ENCODE measurements at places on chromosomes 2 and 18. TPM values are rescaled to one million over a fixed set of nuclear protein-coding genes. Genes with fewer than 3 reads are reported as not detected.

DNA sequence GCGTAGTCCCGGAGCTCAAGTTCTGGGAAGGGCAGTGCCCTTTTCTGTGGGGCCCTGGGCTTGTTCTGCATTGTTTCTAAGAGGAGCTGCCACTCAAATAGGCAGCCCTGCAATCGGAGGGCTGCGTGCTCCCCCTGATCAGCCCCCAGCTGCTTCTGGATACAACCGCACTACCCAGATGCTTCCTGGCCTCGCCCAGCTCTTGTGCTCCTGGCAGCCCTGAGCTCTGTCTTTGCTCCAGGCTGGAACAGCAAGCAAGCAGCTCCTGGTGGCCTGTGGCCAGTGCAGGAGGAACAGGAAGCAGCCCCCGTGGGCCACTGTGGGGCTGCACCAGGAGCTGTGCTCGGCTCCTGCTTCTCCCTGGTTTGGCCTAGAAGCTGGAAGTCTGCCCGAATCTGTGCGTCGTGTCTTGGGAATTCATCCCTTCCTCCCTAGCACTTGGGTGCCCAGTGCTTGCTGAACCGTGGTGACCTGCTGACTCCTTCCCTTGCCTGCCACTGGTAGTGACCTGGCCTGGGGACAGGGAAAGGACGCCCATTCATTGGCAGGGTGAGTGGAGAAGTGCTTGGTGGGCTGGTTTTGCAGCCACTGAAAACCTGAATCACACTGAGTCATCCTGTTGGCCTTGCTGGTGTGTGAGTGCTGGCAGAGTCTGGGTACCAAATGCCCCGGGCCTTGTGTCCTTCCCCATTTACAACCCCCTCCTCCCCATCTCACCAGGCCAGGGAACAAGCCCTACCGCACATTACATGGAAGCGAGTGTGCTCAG is 27.3 kb upstream of the NTSR2 start:
- no peak for DNase-seq

- no peak for DNase-seq
These were observed 1614.1 kb upstream of the TMEFF2 start for GRCh38 chr2:193808877-193809276.

- DNase-seq: no peak
These were observed 1.3 kb upstream of the SCTR start for GRCh38 chr2:119525614-119526013.

GRCh38 chr18:48547531-48547981 is 8.7 kb downstream of the CTIF start:
- no peak for DNase-seq

DNA sequence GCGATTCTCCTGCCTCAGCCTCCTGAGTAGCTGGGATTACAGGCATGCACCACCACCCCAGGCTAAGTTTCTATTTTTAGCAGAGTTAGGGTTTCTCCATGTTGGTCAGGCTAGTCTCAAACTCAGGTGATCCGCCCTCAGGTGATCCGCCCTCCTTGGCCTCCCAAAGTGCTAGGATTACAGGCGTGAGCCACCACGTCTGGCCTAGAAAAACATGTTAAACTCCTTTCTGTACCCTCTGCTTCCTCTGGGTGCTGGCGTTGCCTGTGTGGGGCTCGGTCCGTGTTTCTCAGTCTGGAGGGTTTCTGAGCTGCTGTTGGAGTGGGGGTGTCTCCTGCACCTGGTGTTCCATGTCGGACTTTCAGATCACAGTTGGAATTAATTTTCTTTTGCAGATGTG is 17.9 kb downstream of the LDLRAD4 start:
- DNase-seq: no peak

DNA sequence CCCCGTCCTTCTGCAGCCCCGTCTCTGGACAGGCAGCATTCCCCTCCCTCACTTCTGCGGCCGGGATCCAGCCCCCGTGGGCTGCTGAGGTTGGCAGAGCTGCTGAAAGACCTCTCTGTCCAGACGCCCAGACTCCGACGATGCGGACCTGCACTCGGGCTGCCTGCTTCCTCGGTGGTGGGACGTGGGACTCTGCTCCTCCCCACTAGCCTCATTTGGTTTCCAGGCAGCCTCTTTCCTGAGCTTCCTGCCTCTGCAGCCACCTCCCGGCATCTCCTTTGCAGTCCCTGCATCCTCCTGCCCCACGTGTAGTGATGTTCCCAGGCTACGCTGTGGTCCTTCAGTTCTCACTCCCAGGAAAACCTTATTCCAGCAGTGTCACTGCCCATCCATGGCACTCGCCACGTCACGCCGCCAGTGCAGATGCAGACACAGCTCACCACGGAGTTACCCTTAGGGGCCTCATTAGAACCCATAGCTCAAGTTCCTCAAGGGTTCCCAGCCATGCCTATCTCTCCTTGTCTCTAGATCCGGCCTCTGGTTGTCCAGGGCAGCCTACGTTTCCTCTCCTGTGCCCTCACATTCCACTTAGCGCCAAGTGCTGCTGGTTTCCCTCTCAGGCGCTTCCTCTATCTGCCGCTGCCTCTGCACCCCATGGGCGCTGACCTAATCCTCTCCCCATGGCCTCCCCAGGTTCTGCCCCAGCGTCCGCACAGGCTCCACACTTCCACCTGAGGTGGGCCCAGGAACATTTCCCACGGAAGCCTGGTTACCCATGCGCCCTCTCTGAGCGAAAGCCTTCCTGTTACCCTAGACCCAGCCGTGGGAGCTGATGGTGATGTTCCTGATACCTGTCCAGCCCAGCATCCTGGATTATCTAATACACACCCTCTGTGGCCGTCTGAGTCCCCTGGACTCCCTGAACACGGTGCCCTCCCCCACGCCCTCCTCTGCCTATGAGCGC is 318.3 kb upstream of the MYT1L start:
- DNase-seq: no peak

- peak; percentile 87 for DNase-seq
These were observed 125.4 kb upstream of the RNF152 start for GRCh38 chr18:62018034-62018758.

DNA sequence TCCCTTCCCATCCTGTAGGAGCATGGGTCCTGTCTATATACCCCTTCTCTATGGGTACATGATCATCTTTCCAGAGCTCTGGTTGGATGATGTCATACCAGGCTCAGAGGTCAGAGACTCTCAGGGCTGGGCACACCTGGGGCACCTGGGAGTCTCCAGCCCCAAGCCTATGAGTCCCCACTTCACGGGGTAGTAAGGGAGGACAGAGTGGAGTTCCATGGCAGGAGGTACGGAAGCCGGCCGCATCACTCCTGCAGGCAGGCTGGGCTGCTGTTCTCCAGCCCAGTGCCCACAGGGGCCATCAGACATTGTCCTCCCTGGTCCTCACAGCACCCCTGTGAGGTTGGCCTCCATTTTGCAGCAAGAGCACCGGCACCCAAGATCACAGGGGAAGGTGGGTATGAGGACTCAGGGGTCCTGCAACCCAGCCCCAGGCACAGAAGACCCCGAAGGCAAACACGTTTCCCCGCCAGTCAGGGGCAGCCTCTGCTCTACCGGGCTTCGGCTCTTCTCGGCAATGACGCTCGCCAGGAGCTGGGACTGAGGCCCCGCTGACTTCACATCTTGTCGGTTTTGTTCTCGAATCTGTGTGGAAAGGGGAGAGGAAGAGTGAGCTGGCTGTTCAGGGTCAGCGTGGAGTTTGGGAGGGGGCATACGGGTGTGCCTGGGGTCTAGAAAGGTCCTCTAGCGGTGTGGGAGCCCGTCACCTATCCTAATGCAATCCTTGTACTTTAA is 91.5 kb downstream of the ADD2 start:
- DNase-seq: no peak

DNA sequence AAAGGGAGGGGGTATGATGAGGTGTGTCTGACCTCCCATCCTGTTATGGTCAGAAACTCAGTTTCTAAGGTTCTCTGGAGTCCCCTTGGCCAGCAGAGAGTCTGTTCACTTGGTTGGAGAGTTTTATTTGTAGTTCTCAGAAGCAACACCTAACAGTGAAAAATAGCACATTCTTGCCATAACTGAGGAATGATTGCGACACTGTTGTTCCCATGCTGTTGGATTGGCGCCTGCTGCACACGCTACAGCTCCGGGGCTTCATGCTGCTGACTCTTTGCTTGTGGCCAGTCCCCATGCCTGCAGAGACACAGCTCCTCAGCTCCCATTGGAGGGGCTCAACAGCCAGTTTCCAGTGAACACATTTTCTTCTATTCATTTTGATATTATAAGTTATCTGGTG is 42.1 kb downstream of the TPGS2 start:
- DNase-seq: no peak

DNA sequence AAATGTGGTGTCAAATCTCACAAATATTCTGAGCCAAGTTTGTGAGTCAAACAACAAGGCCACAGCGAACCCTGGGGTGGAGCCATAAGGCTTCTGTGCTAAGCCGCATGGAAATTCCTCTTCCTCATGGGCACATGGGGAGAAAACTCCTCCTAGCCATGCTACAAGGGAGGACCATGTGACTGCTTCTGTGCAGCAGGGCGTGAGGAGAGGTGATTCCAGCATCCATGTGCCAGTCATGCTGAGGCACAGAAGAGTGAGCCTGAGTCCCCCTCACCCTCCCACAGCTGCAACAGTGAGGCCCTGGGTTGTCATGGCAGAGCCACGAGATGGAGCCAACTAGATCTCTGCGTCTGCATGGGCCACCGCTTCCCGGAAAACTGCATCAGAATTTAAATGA is 488.8 kb upstream of the RAB6C start:
- DNase-seq: no peak

DNA sequence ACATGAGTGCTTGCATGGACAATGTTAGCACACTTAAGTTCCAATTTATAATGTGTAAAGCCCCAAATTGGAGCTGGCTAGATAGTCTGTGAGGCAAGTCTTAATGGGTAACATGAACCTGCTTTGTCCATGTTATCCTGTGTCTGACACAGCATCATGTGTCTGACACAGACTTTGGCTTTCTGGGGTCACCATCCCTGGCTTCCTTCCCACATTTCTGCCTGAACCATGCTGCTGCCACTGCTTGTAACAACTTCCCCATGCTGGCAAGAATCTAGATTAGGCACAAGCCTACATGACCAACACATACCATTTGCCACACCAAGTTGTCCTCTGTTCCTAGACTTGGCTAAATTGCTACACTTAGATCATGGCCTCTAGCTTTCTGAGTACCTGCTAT is 49.8 kb upstream of the ZBTB7C start:
- no peak for DNase-seq

DNA sequence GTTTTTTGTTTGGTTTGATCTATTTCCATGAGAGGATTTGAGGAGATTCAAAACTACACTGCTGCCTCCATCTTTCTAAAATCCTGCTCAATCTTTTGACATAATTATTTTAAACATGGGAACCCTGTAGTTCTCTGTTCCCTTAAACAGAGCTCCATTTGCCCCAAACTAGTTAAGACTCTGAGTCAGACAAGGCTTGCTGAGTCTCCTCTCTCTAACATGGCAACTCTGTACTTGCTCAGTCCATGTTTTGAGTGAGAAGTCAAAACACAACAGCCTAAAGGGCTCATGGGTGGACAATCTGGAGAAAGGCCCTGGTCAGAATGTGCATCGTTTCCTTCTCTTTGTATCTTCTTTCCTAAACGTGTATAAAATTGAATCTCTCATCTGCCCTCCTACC is 7.1 kb upstream of the STAMBP start:
- DNase-seq: no peak

DNA sequence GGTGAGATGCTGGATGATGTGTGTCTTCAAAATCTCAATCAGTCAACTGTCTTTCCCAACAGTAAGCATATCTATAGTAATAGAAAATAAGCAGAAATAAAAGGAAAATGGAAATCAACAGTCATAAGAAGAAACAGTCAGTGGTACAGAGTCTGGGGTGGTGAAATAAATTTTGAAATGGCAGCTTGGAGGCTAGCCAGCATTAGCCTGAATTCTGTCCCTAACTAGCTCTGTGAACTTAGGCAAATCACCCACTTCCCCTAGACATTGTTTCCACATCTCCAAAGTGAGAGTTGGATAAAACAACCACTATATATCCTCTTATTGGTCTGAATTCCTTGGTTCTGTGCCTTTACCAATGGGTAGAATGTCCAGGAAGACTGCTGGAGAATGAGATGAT is 189.7 kb upstream of the REV1 start:
- no peak for DNase-seq

DNA sequence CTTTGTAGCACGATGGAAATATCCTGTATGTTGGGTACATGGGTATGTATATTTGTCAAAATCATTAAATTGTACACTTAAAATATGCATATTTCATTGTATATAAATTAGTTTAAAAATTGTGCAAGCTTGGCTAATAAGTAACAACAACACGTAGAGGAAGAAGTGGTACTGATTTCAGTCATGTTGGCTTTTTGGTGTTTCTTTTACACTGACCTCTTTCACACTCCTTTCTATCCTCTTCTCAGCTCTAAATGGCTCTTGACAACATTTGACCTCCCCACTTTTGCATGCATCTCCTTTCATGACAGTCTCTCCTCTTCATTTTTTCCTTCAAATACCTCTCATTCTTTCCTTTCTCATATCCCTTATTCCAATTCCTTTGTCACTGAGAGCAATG is 801.4 kb upstream of the ZEB2 start:
- no peak for DNase-seq

DNA sequence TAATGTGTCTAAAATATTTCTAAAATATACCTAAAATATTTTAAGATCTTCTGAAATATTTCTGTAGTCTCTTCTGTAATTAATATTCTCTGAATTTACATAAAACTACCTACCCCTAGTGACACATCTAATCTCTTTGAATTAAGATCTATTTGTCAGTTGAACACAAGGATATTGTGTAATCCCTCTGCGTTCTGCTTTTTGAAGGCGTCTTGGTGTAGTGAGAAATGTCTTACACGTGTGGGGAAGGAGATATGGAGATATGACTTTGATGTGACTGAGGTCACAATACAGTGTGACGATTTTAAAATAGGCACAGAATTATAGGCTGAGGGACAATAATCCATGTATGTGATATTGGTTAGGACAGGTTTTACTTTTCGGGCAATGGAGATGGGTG is 79.8 kb downstream of the DOK6 start:
- DNase-seq: no peak

DNA sequence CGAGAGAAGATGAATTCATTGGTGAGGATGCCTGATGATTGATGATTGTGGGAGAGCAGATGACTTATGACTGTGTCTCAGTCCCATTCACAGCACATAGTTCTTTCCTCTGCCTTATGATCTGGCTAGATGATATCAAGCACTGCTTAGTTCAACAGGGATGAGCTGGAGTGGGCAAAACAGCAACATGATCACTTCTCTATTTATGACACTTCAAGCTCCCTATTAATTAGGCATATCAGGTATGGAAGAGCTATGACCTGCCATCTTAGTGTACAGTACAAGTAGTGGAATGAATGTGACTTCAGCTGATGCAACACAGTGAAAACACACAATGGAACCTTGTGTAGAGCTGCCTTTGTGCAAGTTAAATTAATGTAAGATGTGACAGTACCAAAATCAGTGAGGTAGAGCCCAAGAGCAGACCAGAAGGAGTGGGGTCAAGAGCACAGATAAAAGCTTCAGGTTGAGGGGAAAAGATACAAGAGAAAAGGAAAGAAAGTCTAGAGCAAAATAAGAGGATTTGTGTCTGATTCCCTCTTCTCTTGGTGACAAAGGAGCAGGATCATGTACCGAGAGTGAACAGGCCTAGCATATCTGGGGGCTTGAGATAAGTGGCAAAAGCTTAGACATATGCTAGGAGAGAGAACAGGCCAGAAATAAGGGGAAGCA is 93.0 kb upstream of the MYO3B start:
- DNase-seq: no peak

HTR2B gene
- 0.81 TPM for polyA plus RNA-seq

RAB3GAP1 gene
- polyA plus RNA-seq: 36.9 TPM

AKAIN1 gene
- 0.41 TPM for polyA plus RNA-seq

ALLC gene
- polyA plus RNA-seq: 0.19 TPM

SCG2 gene
- polyA plus RNA-seq: 3.5 TPM

KCNS3 gene
- 7.7 TPM for polyA plus RNA-seq

CFAP221 gene
- polyA plus RNA-seq: 0.09 TPM

PAIP2B gene
- polyA plus RNA-seq: 4.2 TPM

RND3 gene
- 45.0 TPM for polyA plus RNA-seq

ACKR3 gene
- 80.6 TPM for polyA plus RNA-seq

OR6B2 gene
- not detected for polyA plus RNA-seq

All from urinary bladder (tissue), 4 donors.